HepG2 (cell line): ENCODE measurements at places on chromosomes 12 and 14. TPM values are rescaled to one million over a fixed set of nuclear protein-coding genes. Genes with fewer than 3 reads are reported as not detected.
A peak's percentile ranks its signal among the peaks of the same experiment; 100 is the strongest.

GRCh38 chr12:131047789-131048610 is 94.3 kb downstream of the ADGRD1 start:
- H3K27ac ChIP-seq, result no peak overlapping the region
- no peak overlapping the region for H3K4me3 ChIP-seq
- DNase-seq, result no peak

DNA sequence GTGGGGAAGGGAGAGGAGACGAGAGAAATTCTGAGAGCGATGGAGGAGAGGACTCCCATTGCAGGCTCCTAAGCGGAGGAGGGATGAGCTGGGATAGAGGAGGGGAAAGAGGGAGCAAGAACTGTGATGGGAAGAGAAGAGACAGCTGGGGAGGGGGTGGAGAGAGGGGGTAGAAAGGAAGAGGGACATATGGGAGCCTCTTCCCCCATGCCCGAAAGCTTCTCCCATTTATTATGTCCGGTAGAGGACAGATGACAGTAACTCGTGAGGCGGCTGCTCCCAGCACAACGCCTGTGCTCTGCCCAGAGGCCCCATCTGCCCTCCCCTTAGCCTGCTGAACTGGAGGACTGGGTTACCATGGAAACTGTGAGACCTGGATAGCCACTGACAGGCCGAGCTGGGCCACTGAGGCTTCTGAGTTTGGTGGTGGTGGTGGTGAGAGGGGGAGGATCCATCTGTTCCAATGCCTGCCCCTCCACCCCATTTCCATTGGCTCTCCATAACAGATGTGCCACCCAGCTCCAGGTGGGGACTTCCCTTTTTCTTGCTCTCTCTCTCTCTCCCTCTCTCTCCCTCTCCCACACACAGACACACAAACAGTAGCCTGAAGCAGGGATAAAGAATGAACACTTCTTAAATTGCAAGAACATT is 8.3 kb downstream of the CPNE6 start:
- no peak for DNase-seq
- no peak overlapping the region for H3K4me3 ChIP-seq
- peaks cover 37% of the 10 kb centered on the region for H3K4me1 ChIP-seq

DNA sequence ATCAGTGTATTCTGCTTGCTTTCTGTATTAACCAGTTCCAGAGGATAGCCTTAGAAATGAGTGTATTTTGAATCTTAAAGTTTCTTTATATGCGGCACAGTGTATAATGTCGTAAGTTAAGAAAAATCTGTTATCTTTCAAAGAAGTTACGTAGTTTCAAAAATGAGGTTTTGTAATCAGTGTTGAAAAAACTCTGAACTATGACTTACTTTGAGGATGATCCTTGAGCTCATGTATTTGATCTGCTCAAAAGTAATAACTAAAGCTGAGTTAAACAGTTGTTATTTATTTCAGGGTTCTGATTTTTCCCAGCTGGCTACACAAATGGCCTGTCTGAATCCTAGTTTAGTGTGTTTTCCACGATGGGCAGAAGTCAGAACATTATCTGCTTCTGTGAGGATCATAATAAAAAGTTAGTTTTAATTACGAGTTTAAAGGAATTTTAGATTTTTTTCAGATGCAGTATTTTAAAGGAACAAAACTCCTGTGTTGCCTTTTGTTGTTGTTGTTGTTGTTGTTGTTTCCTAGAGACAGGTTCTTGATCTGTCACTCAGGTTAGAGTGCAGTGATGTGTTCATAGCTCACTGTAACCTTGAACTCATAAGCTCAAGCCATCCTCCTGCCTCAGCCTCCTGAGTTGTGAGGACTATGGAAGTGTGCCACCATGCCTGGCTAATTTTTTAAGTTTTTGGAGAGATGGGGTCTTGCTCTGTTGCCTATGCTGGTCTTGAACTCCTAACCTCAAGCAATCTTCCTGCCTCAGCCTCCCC is 52.9 kb downstream of the GPATCH2L start:
- H3K4me1 ChIP-seq, result peaks cover 13% of the 10 kb centered on the region
- no peak overlapping the region for H3K4me3 ChIP-seq
- peaks cover 9% of the 10 kb centered on the region for H3K36me3 ChIP-seq
- H3K27me3 ChIP-seq, result no peaks in the 10 kb centered on the region
- H3K27ac ChIP-seq, result peak overlapping the region; percentile 14

TMEM119 gene
- not detected in 2 replicates for polyA plus RNA-seq

GRCh38 chr14:101181446-101182313 is 278.2 kb upstream of the RTL1 start:
- no peak for DNase-seq
- H3K27me3 ChIP-seq, result no peaks in the 10 kb centered on the region; the same call in 1 of the 2 replicates
- no peaks in the 10 kb centered on the region for H3K36me3 ChIP-seq
- H3K4me1 ChIP-seq, result no peaks in the 10 kb centered on the region
- H3K4me3 ChIP-seq, result no peak overlapping the region

GRCh38 chr12:14605401-14605989 is 37.8 kb upstream of the PLBD1 start:
- H3K4me3 ChIP-seq, result no peak overlapping the region
- no peak overlapping the region for H3K27ac ChIP-seq
- no peaks in the 10 kb centered on the region for H3K4me1 ChIP-seq
- H3K27me3 ChIP-seq, result no peaks in the 10 kb centered on the region; the same call in 1 of the 2 replicates
- DNase-seq, result no peak

GRCh38 chr12:83256562-83256961 is 569.9 kb downstream of the TMTC2 start:
- H3K4me3 ChIP-seq, result no peak overlapping the region
- H3K27ac ChIP-seq, result no peak overlapping the region
- H3K4me1 ChIP-seq, result no peaks in the 10 kb centered on the region
- H3K27me3 ChIP-seq, result no peaks in the 10 kb centered on the region
- no peak for DNase-seq

REP15 gene
- polyA plus RNA-seq, result 0.12 and 0.14 TPM in 2 replicates

DNA sequence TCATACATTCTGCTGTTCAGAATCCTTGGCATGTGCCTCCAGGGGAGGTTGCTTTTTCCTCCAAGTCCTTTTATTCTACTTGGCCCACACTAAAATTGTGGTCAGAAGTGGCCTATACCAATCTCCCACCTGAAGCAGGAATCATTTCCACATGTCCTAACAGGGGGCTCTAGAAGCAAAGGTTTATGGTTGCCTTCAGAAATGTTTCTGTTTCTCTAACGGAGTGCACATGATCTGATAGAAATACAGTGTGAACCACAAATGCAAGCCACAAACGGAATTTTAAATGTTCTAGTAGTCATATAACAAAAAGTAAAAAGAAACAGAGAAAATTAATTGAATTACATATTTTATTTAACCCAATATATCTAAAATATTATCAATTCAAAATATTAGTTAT is 4.0 kb downstream of the PTGER2 start:
- H3K27me3 ChIP-seq, result no peaks in the 10 kb centered on the region; the same call in 1 of the 2 replicates
- no peak overlapping the region for H3K27ac ChIP-seq
- no peaks in the 10 kb centered on the region for H3K36me3 ChIP-seq
- H3K4me3 ChIP-seq, result no peak overlapping the region
- DNase-seq, result no peak

DNA sequence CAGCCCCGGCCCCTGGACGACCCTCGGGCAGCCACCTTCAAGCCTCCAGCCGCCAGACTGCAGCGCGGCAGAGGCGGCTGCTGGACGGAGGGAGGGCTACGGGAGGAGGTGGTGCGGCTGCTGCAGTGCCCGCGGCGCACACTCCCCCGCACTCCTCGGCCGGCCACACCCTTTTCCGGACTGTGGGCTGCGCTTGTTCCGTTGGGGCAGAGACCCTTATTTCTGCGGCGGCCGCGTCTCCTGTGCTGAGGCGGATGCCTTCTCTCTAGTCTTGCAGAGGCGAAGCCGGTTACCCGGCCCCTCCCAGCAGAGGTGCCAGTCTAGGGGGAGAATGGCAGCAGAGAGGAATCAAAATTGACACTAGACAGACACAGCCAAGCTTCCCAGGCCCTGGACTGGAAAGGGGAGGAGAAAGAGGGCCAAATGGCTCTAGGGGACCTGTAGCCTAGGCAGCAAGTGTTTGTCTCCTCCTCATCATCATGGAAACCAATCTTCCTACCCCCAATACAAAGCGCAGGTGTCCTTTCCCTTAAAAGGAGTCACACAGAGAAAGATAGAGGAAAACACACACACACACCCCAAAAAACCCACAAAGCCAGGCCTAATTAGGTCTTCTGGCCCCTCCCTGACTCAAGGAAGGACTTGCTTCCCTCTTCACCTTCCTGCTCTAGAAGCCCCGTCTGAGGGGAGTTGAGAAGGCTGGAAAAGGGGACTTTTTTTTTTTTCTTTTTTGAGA is 1.3 kb downstream of the ESYT1 start:
- H3K4me1 ChIP-seq, result peaks cover 49% of the 10 kb centered on the region
- peak overlapping the region; percentile 83 for H3K4me3 ChIP-seq
- H3K27me3 ChIP-seq, result no peaks in the 10 kb centered on the region
- DNase-seq, result no peak
- peaks cover 37% of the 10 kb centered on the region for H3K36me3 ChIP-seq
- H3K27ac ChIP-seq, result peak overlapping the region; percentile 57

GRCh38 chr12:131123817-131124216 is 170.1 kb downstream of the ADGRD1 start:
- H3K27me3 ChIP-seq, result no peaks in the 10 kb centered on the region
- H3K36me3 ChIP-seq, result no peaks in the 10 kb centered on the region
- no peak for DNase-seq

DNA sequence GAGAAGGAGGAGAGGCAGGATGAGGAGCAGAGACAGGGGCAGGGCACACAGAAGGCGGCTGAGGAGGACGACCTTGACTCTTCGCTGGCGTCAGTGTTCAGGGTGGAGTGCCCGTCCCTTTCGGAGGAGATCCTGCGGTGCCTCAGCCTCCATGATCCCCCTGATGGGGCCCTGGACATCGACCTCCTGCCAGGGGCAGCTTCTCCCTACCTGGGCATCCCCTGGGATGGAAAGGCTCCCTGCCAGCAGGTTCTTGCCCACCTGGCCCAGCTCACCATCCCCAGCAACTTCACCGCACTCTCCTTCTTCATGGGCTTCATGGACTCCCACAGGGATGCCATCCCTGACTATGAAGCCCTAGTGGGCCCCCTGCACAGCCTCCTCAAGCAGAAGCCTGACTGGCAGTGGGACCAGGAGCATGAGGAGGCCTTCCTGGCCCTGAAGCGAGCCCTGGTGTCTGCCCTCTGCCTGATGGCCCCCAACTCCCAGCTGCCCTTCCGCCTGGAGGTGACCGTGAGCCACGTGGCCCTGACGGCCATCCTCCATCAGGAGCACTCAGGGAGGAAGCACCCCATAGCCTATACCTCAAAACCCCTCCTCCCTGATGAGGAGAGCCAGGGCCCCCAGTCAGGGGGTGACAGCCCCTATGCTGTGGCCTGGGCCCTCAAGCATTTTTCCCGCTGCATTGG is 14.6 kb downstream of the CBLN3 start:
- H3K27ac ChIP-seq, result no peak overlapping the region

DNA sequence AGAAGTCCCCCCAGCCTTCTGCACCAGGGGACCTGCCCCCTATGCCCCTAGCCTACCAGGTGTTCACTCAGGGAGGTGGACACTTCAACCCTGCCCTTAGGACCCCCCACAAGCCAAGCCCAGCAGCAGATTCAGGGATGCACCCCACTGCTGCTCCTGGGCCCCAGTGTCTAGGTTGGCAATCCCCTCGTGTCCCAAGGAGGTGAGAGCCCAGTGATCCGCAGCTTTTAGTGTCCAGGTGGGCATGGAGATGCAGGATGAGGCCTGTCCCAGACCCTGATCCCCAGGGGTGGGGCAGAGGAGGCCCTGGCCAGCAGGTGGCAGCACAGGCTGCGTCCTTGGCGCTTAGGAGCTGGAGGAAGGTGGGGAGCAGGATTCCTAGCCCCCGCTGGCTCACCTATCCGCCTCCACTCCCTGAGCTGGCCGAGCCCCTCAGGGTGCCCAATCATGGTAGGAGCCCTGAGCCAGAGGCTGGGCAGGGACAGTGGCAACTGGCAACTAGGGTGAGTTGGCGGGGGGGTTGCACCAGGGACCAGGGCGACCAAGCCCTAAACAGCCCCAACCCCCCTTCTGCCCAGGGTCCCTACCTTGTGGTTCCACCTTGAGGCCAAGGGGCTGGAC is 4.1 kb downstream of the CKB start:
- H3K36me3 ChIP-seq, result no peaks in the 10 kb centered on the region; the same call in none of the 2 replicates
- no peak overlapping the region for H3K27ac ChIP-seq
- peak; percentile 51 for DNase-seq
- H3K4me1 ChIP-seq, result peaks cover 39% of the 10 kb centered on the region
- no peaks in the 10 kb centered on the region for H3K27me3 ChIP-seq

GRCh38 chr14:49745191-49745590 is 22.8 kb upstream of the KLHDC2 start:
- no peaks in the 10 kb centered on the region for H3K36me3 ChIP-seq
- peaks cover 8% of the 10 kb centered on the region for H3K4me1 ChIP-seq
- H3K4me3 ChIP-seq, result no peak overlapping the region
- DNase-seq, result no peak

- no peaks in the 10 kb centered on the region for H3K36me3 ChIP-seq
- no peak for DNase-seq
- H3K4me1 ChIP-seq, result no peaks in the 10 kb centered on the region
- no peak overlapping the region for H3K27ac ChIP-seq
Measured at GRCh38 chr12:130752692-130753230, 36.7 kb upstream of the RIMBP2 start.

ENDOU gene
- polyA plus RNA-seq, result not detected in 2 replicates

- no peak overlapping the region for H3K27ac ChIP-seq
- H3K27me3 ChIP-seq, result peaks cover 6% of the 10 kb centered on the region
- no peak overlapping the region for H3K4me3 ChIP-seq
Measured at GRCh38 chr12:12007001-12007712, 63.6 kb upstream of the BCL2L14 start.

BMAL2 gene
- polyA plus RNA-seq, result 3.7 and 4.8 TPM in 2 replicates

DNA sequence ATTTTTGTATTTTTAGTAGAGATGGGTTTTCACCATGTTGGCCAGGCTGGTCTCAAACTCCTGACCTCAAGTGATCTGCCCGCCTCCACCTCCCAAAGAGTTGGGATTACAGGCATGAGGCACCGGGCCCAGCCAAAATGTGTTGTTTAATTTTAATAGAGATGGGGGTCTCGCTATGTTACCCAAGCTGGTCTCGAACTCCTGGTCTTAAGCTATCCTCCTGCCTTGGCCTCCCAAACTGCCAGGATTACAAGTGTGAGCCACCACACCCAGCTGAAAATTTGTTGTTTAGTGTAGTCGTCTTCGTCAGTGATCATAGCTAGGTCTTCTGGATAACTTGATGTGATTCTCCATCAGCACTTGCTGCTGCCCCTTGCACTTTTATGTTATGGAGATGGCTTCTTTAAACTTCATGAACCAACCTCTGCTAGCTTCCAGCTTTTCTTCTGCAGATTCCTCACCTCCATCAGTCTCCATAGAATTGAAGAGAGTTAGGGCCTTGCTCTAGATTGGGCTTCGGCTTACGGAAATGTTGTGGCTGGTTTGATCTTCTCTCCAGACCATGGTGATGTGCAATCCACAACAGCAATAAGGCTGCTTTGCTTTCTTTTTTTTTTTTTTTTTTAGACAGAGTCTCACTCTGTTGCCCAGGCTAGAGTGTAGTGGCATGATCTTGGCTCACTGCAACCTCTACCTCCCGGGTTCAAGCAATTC is 13.0 kb downstream of the ISCU start:
- no peak overlapping the region for H3K4me3 ChIP-seq
- no peaks in the 10 kb centered on the region for H3K4me1 ChIP-seq
- DNase-seq, result no peak
- no peaks in the 10 kb centered on the region for H3K36me3 ChIP-seq
- no peak overlapping the region for H3K27ac ChIP-seq
- no peaks in the 10 kb centered on the region; the same call in 1 of the 2 replicates for H3K27me3 ChIP-seq

GRCh38 chr12:9856151-9856550 is 13.0 kb downstream of the CLEC2B start:
- no peaks in the 10 kb centered on the region for H3K4me1 ChIP-seq
- H3K36me3 ChIP-seq, result no peaks in the 10 kb centered on the region
- no peak overlapping the region for H3K4me3 ChIP-seq
- no peaks in the 10 kb centered on the region for H3K27me3 ChIP-seq
- no peak for DNase-seq
- no peak overlapping the region for H3K27ac ChIP-seq
